ENCODE measurements at places on chromosomes 12 and 14.

- DNase-seq, result no peak
Measured at GRCh38 chr14:32343926-32344430, 14.9 kb downstream of the AKAP6 start.

- DNase-seq, result no peak
Measured at GRCh38 chr12:97235102-97235501, 227.5 kb upstream of the RMST start.

DNA sequence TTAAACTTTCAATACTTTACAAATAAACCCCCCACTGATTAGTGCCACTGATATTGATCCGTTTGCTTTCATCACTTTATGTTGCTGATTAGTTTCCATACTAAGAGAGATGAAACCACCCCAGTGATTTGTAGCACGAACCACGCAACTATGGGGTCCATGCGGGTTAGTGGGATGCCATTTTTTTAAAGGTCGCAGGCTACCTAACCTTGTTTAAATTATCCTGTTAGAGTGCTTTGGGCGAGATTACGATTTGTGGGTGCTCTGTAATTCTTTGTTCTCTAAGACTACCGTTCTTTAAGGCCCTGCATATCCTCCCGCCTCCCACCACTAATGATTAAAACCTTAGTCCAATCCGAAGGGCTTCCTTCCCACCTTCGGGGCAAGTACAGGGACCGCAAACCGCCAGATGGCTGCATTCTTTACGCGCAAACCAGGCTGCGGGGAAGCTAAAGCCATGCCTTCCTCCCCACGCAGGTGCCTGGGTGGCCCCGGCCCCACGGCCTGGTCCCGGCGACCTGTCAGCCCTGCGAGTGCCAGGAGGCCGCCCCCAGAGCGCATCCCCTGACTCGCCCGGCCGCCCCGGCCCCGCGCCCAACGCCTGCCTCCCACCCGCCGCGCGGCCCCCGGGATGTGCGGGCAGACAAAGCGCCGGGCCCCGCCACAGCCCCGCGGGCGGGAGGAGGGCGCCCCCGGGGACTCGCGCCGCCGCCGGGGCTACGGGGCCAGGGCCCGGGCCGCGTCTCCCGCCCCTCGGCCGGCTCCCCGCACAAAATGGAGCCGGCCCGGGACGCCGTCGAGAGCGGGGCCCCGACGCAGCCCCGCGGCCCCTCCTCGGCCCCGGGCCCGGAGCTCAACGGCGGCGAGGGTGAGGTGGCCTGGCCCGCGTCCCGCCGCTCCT lies 759 bp downstream of the NFYB start:
- peak; percentile 26 for DNase-seq

DNA sequence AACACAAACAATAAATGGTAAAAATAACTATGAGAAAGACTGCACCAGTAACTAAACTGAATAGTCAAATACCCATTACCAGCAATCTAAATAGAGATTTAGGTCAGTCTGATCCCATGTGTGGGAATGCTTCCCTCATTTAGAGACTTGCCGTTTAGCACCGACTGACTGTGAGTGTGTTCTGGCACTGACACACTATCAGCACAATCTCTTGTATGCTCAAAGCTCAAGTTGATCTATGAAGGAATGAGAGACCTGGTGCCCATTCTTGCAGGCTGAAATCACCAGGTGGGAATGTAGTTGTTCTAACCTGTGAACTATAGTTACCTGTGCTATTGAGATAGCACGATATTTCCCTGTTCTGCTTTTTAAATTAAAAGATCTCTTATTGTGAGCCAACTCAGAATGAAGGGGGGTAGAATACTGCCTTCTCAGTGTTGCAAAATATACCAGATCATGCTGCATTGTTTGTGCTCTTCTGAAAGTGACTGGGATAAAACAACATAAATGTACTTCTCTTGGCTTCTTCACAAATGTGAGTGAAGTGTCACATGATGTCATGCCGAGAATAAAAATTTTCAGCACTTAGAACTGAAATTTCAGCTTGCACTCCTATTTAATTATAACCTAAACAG lies 99.6 kb downstream of the LIN7A start:
- DNase-seq, result no peak

- no peak for DNase-seq
Measured at GRCh38 chr14:21846227-21846885, 172.7 kb upstream of the OR4E1 start.

- no peak for DNase-seq
Measured at GRCh38 chr12:24062642-24063245, 113.3 kb upstream of the SOX5 start.

DNA sequence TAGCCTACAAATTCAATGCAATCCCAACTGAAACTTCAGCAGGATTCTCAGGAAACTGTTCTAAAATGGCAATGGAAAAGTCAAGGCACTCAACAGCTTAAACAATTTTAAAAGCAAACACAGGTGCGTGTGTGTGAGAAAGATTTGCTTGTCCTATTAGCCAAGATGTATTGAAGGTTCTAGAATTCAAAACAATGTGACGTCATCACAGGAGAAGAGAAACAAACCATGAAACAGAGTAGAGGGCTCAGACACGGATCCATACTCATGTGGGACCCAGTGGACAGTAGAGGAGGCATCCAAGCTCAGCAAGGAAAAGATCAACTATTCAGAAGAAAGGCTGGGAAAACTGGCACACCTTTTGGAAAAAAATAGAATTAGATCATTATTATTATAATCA lies 152.8 kb upstream of the DHRS4 start:
- no peak for DNase-seq

DNA sequence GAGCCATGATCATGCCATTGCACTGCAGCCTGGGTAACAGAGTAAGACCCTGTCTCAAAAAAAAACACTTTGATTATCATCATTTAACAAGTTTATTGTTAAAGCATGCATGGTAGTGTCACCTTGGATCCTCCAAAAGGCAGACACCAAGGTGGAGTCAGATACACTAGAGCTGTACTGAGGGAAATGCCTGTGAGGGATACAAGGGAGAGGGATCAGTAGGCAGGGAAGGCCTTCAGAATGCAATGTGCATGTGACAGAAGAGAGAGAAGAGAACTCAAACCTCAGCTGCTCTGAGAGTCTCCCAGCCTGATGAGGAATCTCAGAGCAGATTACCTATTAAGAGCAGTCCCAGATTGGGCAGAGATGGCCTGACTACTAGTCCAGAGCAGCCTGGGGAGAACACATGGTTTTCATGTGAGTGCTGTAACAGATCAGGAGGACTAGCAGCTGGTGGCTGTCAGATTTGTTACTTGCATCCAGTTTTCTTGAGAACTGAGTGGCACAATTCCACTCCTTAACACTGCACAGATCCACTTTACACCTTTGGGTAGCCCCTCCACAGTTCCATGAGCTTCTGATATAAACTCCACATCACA lies 38.0 kb upstream of the A2ML1 start:
- no peak for DNase-seq

- DNase-seq, result no peak
Measured at GRCh38 chr14:58540749-58541632, 96.8 kb upstream of the DACT1 start.

- DNase-seq, result no peak
Measured at GRCh38 chr12:88833641-88834116, 253.4 kb upstream of the KITLG start.

DNA sequence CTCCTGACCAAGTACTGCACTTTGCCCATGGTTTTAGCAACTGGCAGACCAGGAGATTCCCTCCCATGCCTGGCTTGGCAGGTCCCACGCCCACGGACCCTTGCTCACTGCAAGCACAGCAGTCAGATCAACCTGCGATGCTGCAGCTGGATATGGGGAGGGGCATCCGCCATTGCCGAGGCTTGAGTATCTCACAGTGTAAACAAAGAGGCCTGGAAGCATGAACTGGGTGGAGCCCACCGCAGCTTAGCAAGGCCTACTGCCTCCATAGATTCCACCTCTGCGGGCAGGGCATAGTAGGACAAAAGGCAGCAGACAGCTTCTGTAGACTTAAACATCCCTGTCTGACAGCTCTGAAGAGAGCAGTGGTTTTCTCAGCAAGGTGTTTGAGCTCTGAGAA lies 479.8 kb downstream of the FUT8 start:
- DNase-seq, result no peak

DNA sequence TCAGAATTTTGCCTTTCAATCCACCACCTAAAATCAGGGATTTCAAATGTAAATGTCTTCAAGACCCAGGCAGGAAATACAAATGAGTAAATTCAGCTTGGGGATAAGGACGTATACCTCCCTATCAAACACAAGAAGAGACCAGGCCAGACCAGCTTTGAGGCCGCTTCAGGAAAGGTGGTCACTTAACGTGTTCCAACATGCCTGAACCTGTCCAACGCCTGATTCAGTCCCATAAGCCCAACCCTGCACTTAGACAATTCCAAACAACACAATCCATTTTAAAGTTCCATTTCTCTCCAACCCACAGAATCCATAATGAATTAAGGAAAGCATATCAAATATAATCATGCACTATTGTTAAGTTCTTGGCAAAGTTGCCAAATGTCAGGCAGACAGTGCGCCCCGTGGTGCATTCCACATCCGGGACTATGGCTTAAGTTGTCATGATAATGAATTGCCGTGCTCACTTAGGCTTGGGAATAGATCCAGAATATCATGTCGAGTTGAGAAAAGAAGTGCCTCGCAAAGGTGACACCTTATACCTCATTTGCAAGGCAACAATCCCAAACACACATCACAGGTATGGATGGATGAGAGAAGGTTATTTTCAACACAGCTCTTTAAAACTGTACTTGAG lies 35.5 kb downstream of the CCDC60 start:
- DNase-seq, result peak; percentile 99

GRCh38 chr14:45252366-45253069 lies 484 bp downstream of the MIS18BP1 start:
- no peak for DNase-seq

GRCh38 chr14:67999705-68000384 lies 180.3 kb downstream of the RAD51B start:
- DNase-seq, result no peak

- DNase-seq, result peak; percentile 99
Measured at GRCh38 chr12:109573029-109573913, at the start of the genes MMAB and MVK. TSS of gene MMAB (minus strand) at chr12:109573504. CDS start at chr12:109573480, 24 bp downstream. TSS of gene MVK (plus strand) at chr12:109573794. CDS start at chr12:109574823, 1,029 bp downstream.

GRCh38 chr12:74043343-74043742 lies 494.3 kb upstream of the ATXN7L3B start:
- DNase-seq, result no peak

- no peak for DNase-seq
Measured at GRCh38 chr12:4909410-4909733, 333 bp upstream of the KCNA1 start.

DNA sequence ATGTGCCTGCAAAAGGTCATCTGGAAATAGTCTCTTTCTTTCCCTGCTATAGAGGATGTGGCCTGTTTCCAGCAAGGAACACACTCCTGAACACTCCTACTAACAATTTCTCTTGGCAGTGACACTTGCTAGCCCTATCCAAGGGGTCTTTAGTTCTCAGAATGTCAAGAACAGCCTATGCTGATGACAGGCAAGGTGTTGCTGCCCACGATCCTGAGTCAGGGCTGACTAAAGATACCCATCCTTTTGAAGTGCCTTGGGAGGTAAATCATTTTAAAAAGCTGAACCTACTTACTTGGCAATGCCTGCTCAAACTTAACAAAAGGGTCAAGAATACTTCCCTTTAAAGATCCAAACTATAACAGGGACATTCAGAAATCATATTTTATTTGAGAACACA lies 1146.4 kb downstream of the VRK1 start:
- no peak for DNase-seq

DNA sequence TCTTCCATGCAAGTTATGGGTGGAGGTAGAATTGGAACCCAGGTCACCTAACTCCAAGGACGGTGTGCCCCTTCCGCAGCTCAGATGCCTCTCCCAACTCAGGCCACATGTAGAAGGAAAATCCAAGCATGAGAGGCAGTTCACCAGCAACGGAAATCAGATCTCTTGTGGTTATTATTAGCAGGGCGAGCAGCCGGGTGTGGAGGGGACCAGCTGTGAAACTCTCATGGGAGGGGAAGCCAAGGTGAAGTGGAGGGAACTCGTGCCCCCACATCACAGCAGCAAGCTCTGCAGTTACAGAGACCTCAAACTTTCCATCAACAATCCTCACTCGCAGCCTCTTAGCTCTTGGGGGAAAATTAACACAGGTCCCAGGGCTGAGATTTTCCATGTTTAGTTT lies 79.7 kb downstream of the KSR2 start:
- DNase-seq, result no peak

DNA sequence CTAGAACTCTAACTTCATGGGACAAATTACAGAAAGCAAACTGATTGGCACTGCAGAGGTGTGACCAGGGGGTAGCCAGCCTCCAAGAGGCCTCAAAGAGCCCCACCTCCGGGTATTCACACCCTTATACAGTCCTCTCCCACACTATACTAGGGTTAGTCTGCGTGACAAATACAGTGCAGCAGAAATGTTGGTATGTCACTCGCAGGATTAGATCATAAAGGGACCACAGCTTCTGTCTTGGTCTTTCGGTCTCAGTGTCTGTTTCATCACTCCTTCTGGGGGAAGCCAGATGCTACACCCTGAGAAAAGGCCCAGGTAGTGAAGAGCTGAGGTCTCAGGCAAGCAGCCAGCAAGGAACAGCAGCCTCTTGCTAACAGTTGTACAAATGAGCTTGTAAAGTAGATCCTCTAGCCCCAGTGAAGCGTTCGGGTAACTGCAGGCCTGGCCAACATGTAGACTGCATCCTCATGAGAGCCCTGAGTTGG lies 68.9 kb upstream of the SAV1 start:
- peak; percentile 54 for DNase-seq

DNA sequence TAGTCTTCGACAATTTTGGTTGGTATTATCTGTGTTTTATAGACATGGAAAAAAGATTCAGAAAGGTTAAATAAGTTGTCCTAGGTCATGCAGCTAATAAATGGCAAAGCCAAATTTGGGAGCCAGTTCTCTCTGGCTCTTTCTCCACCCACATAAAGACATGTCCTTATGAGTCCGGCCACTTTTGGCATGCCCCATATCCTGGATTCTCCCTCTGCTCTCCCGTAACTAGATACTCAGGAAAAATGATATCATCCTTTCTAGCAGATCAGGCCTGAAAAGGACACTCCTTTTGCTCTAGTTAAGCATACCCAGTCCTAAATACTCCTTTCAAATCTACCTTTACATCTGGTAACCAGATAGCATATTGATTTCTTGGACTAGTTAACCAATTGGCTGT lies 64.4 kb downstream of the TTLL5 start:
- DNase-seq, result no peak

DNA sequence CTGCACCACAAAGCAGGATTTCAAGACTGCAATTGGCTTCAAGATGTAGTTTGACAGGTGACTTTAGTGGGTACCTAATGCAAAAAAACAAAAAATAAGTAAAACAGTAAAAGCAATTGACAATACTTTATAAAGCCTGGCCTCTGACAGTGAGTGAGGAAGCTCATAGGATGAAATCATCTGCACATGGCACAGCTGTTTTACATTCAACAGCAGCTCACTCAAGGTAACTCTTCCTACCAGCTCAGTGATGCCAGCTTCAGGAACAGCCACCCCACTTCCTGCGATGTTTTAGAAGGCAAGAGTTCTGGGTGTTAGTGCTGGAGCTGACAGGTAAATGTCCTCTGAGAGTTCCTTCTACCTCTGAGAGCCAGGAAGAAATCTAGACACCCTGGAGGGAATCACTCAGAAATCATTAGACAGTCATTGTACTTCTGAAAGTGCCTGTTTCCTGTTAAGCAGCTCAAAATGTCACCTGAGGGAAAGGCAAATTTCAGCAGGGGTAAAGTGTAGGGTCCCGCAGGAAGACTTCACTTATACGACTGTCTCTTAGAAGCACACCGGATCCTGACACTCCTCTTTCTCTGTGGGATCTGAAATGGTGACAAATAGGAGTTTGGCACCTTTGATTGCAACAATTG lies 99.9 kb downstream of the FOXN3 start:
- DNase-seq, result no peak

- DNase-seq, result no peak
Measured at GRCh38 chr12:119249383-119250155, 70.8 kb downstream of the HSPB8 start.

Measured in DMS79 (cell line).